ENCODE measurements at places on chromosomes 4 and X.

- no peak for DNase-seq
Observed at GRCh38 chr4:187139141-187139540, 415.5 kb upstream of the FAT1 start.

- DNase-seq = no peak
Observed at GRCh38 chr4:25667931-25668557, 12.4 kb downstream of the SLC34A2 start.

DNA sequence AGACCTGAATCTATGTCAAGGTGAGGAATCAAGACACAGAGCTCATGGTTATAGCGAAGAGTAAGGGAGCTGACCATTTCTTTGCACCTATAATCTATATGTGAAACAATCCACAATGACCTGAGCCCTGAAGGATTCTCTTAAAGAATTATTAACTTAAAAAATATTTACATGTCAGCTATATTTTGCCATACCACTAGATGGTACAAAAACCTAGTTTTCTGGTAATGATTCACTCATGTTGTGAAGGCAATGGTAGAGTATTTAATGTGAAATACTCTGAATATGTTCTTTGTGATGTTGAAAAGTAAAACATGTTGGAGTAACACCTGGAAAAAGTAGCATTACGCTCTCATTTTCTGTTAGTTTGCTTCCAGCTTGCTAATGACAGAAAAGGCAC is 40.0 kb downstream of the VGLL1 start:
- no peak for DNase-seq

GRCh38 chrX:103628386-103629317 is at the start of gene TCEAL1:
TCEAL1 (plus strand) TSS chrX:103628975; CDS start chrX:103629917, 942 bp downstream.
- DNase-seq = peak; percentile 79

GRCh38 chr4:159719531-159719930 is 616.7 kb downstream of the RAPGEF2 start:
- DNase-seq = no peak

DNA sequence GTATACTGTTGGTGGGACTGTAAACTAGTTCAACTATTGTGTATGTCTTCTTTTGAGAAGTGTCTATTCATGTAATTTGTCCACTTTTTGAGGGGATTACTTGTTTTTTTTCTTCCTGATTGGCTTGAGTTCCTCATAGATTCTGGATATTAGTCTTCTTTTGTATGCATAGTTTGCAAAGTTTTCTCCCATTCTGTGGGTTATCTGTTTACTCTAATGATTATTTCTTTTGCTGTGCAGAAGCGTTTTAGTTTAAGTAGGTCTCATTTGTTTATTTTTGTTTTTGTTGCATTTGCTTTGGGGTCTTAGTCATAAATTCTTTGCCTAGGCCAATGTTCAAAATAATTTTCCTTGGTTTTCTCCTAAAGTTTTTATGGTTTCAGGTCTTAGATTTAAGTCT is 26.6 kb upstream of the ANTXR2 start:
- DNase-seq = no peak

DNA sequence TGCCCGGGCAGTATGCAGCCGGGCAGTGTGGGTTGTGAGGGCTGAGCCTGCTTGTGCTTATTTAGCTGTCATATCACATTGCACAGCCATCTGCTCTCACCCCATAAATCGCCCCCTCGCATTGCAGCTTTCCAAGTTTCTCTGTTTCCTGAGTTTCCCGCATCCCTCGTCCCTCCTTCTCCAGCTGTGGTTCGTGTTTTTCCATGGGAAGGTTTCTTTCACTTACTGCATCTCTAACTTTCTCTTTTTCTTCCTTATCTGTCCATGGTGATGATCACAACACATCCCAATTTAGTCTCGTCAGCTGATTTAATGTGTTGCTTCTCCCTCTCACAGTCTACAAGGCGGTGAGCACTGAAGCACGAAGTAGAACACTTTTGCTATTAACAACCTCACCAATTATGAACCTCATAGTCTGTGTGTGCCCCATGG is 118.1 kb downstream of the ENPP6 start:
- DNase-seq = no peak

DNA sequence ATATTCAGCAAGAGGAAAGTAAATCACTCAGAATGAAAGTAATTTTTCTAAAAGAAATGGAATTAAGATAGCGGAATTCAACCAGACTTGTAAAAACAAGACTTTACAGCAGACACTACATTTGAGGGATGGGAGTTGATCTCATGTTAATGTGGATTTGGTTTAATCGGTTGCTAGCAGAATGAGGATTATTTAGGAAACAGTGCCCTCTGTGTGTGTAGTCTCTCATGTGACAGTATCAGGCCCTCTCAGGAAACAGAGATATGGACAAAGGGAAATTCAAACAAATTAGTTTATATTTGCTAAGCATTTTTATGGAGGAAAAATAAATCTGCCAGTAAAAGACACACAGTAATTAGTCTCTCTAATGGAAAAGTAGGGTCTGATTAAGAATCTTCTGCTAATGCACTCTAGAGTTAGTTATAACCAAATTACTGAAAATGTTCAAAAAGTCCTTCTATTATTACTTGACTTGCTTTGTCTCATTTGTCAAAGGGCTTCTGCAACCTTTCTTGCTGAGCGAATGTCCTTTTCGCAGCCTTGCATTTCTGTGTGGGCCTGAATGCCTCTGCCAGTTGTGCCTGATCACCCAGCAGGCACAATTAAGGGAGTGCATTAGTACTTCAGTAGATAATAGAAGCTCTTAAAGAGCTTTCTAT is 1282.3 kb upstream of the TENM3 start:
- DNase-seq = no peak

- no peak for DNase-seq
Observed at GRCh38 chr4:54332542-54332941, 103.4 kb downstream of the PDGFRA start.

GRCh38 chr4:95541889-95542607 is 6.7 kb downstream of the UNC5C start:
- no peak for DNase-seq

GRCh38 chrX:46072372-46072771 is 472.8 kb downstream of the ZNF674 start:
- no peak for DNase-seq

DNA sequence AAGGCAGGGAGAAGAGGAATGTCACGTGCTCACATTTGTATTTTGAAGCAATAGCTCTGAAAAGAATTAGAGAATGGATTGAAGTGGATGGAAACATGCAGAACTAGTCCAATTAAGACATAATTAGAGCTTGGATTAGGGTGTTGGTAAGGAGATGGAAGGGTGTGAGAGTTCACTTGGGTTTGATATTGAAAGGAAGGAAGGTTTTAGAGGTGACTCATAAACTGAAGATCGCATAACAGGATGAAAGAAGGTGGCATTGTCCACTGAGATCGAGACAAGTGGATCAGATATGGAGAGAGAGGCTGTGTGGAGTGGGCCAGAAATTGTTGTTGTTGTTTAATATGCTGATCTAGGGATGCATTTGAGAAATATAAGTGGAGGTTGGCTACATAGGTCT is 244.0 kb upstream of the SMIM31 start:
- no peak for DNase-seq

GRCh38 chrX:128035318-128035717 is 16.9 kb downstream of the ACTRT1 start:
- no peak for DNase-seq

GRCh38 chrX:8783097-8783713 is 18.0 kb downstream of the FAM9A start:
- no peak for DNase-seq

DNA sequence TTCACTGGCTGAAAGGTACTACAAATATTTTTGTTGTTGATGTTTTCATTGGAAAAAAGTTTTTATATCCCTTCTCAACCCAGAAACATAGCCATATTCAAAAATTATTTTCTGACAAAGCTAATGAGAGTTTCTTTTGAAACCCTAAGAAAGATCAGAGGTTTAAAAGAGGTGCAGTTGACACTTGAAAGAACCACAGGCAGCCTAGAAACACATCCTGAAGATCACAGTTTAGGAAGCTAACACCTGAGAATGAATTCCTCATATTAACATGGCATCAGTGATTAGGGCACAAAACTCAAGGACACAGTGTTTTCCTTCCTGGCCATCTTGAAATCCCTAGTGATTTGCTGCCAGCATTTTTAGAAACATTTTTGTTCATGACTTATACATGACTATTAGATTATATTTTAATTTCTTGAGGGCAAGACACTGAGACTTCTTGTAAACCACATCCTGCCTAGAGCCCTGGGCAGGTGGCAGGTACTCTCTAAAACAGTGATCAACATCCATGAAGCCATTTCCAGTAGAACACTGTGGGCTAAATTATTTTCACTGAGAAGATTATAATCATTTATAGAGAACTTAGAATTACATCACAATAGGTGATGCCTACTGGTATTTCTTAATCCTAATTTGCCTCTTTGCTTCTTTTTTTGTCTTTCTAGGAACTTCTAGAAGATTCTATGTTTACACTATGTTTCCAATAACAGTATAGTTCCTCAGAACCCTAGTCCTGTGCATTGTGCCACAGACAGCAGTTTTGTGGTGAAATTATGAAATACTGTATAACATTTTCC is 80.0 kb downstream of the ARSJ start:
- no peak for DNase-seq

DNA sequence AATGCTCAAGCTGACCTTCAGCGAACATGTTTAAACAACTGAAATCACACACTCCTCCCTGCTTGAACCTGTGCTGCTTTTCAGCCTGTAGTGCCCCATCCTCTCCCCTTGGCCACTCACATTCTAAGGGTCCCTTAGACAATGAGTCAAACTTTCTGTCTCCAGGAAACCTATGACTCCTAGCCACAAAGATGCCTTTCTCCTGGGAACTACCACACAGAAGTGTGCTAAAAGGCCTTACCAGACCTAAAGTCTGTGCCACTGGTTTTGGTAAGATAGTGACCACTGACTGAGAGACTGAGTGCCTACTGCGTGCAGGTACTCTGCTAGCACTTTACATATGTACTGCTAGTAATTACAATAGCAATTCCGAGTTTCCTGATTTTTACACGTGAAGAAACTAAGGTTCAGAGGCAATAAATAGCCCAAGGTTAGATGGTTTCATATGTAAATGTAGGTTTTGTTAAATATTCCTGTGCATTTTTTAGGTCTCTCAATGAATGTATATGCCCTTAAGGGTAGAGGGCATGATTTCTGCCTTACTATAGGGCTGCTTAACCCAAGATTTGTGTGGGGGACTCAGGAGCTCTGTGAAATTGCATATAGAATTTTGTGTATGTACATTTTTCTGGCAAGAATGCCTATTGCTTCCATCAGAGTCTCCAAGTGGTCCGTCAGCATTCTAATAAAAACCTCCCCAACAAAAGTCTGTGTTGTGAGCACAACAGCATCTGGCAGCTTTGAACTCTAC is 71.1 kb downstream of the NSG1 start:
- no peak for DNase-seq

DNA sequence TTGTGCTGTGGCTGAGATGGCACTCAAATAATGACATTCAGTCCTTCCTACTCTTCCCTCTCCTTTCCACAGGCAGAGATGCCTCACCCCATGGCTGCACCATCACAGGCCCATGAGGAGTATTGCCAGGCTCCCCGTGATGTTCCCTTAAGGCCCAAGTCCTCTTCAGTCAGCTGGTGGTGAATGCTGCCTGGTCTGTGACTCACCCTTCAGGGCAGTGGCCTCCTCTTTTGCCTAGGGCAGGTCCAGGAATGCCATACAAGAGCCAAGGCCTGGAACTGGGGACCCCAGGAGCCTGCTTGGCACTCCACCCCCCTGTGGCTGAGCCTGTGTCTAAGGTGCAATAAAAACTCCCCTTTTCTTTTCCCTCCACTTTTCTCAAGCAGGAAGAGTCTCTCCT is 144.2 kb upstream of the GEMIN8 start:
- DNase-seq = no peak

DNA sequence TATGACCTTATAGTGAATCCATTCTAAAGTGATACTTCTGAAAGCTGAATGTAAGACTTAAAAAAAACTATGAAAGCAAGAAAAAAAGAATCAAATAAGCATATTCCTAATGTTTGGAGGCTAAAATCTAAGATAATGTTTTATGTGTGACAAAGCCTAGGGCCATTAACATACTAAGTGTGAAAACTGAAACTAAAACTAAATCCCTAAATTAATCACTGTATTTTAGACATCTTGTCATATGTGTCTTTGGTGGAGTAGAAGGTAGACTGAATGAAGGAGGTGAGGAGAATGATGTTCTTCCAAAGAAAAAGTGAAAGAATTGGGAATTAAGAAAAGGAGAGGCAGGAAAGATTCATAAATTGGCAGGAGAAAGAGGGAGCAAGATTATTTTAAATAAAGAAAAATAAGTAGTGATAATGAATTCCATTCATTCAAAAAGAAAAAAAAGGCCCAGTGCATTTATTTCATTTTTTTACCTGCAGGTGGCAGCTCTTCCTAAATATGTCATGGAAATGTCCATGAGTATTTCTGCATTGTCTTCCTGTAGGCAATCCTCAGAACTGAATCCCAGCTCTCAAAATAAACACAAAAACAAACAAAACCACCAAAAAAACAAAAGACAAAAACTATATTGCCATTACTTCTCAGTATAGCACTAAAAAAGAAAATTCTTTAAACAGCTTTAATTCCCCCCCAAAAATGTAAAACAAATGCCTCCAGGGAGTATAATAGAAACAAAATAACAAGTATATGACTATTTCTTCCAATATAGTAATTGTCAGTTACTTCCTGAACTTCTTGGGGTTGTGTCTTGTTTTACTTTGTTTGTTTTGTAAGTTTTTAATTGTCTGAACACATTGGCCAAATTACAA is 17.0 kb upstream of the AP1AR start:
- DNase-seq = no peak

DNA sequence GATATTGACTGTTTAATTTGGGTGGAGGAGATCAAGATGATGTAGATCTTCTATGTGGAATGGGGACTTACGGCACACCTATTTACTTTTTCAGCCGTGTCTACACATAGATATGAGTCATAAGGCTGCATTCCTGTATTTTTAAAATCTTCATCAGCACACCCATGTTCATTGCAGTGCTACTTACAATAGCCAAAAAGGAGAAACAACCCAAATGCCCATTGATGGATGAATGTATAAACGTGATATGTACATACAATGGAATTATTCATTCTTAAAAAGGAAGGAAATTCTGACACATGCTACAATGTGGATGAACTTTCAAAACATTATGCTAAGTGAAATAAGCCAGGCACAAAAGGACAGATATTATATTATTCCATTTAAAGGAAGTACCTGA is 98.6 kb downstream of the AASDH start:
- DNase-seq = no peak

DNA sequence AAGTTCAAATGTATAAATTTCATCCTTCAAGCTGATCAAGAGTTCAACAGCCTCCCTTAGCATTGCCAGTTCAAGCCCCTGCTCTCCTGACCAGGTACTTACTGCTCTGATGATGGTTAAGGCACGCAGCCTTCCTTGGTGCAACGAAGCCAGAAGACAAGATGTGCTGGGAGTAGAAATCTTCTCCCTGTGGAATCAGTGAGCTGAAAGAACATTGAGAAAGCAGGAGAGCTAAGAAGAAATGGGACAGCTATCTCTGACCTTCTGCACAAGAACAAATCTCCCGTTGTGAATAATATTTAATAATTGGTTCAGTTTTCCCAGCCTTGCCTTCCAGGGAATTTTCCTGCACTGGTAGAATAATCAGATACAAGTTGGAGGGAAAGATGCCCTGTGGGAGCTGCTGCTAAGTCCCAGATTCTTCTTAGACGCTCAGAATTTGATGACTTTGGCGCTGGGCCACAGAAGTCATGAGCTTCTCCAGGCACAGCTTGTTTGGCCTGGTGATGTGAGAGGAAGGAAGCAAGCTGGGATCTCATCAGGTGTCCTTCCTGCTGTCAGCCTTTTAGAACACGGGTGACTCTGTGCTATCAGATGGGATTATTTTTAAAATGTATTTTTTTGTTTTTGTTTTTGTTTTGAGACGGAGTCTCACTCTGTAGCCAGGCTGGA is 77.8 kb downstream of the CD38 start:
- no peak for DNase-seq
